Activated T-helper 17 cell treated with anti-CD3 and anti-CD28 coated beads, Interleukin-2, amount 50 U/mL, for 72 hours (primary cell): ENCODE measurements at places on chromosomes 11 and 22.

DNA sequence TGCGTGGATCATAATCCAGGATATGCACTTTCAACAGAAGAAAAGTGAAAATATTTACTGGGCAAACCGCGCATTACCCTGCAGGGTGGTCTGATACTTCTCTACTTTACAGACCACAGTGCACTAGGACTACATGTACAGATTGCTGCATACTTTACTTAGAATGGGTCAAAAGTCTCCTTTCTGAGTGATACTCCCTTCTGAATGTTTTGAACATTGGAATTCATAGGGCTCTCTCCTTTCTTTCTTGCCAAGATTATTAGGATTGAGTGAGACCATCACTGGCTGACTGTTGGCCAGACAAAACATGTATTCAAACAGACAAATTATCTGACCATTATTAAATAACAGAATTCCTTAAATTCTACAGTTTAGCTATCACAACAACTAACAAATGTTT is 6.6 kb upstream of the FIBIN start:
- no peak overlapping the region for H3K4me3 ChIP-seq
- no peaks in the 10 kb centered on the region for H3K4me1 ChIP-seq
- no peaks in the 10 kb centered on the region for H3K27me3 ChIP-seq
- H3K36me3 ChIP-seq = no peaks in the 10 kb centered on the region
- ATAC-seq = no peak

DNA sequence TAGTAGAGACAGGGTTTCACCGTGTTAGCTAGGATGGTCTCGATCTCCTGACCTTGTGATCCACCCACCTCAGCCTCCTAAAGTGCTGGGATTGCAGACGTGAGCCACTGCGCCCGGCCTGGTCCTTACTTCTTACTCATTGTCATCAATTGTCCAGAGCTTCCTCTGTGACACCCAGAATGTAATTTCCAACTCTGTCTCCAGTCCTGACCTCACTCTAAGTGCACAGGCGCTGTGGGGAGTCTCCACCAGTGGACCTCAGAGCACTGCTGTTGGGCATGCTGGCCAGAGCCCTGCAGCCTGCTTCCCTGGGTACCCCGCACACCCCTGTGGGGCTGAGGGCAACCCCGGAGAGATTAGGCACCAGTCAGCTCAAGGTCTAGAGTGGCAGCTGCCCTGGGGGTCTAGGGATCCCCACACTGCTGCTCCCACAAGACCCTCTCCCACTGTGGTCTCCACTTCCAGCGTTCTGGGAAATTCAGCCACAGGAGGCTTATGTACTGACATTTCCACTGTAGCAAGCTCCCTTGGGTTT is 1140.3 kb downstream of the TBC1D22A start:
- no peak for ATAC-seq
- H3K36me3 ChIP-seq = no peaks in the 10 kb centered on the region
- no peak overlapping the region for H3K27ac ChIP-seq
- H3K27me3 ChIP-seq = no peaks in the 10 kb centered on the region
- H3K4me1 ChIP-seq = no peaks in the 10 kb centered on the region

- peak overlapping the region; percentile 85 for H3K4me3 ChIP-seq
- peak overlapping the region; percentile 97 for H3K27ac ChIP-seq
- peaks cover 16% of the 10 kb centered on the region for H3K4me1 ChIP-seq
- peak; percentile 60 for ATAC-seq
Observed at GRCh38 chr11:46616551-46617133, 385 bp downstream of the HARBI1 start.

DNA sequence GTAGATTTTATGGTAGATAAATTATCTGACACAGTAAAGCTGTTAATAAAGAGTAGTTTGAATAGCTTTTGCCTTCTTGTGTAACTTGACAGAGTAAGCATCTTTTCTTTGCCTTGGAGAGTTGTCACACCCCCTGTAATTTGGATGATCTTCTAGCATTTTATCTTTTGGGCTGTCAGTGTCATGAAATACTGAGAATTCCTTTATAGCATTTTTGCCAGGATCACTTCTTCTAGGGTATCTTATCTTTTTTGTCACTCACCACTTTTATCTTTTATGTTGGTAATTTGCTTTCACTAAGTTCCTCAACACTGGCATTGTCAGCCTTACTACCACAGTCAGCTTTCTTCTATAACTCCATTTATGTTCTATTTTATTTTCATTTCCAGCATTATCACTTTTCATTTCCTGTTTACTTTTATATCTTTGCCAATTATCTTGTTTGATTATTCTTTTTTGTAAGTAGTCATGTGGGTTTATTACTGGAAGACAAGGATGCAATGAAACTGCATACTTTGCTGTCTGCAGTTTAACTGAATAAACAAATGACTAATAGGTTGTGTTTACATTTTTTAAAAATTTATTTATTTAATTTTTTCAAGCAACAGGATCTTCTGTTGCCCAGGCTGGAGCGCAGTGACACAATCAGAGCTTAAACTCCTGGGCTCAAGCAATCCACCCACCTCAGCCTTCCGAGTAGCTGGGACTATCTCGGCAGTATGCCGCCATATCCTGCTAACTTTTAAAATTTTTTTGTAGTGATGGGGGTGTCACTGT is 28.1 kb upstream of the ACAT1 start:
- H3K27ac ChIP-seq = peak overlapping the region; percentile 37
- no peak for ATAC-seq
- H3K4me3 ChIP-seq = no peak overlapping the region
- peaks cover 84% of the 10 kb centered on the region for H3K36me3 ChIP-seq
- no peaks in the 10 kb centered on the region for H3K27me3 ChIP-seq
- H3K4me1 ChIP-seq = no peaks in the 10 kb centered on the region

- H3K4me3 ChIP-seq = no peak overlapping the region
- peaks cover 8% of the 10 kb centered on the region for H3K4me1 ChIP-seq
- no peak overlapping the region for H3K27ac ChIP-seq
Observed at GRCh38 chr11:87031433-87032170, 6.1 kb upstream of the TMEM135 start.
